Activated CD4-positive, alpha-beta T cell treated with anti-CD3 and anti-CD28 coated beads, Interleukin-10, Interleukin-2, amounts not matched to agents 100 ng/mL and 50 ng/mL, durations not matched to agents 16 hours and 8 hours (primary cell): ENCODE measurements at places on chromosomes 6 and 20.

- DNase-seq = no peak
Measured at GRCh38 chr6:64252256-64252655, 616.7 kb downstream of the PHF3 start.

DNA sequence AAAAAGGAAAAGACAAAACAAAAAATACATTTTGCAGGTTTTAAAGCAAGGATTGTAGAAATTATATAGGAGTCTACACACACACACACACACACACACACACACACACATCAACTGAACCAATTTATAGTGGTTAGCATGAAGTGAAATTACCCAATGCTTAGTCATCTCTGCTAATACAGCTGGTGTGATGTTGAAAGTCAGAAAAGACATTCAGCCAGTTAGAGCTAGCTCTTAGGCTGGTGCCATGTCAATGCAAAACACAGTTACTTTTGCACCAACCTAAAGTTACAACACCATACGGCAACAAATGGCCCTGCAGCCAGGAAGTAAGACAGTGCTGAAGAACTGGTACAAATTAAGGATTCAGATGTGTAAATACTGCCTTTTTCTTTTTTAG, 15.2 kb downstream of the FAM210B start:
- peak; percentile 83 for DNase-seq

DNA sequence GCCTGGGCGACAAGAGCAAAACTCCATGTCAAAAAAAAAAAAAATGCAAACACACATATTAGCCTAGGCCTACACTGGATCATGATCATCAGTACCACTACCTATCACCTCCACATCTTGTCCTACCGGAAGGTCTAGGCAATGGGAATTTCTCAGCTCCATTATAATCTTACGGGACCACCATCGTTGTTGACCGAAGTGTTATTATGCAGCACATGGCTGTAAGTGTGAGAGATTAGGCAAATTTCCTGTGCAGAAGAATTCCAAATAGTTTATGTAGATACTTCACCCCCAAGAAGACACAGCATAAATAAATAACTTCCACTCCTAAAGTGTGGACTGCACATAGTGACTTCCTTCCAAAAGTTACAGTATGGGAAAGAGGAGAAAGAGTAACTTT, 16.8 kb upstream of the KIAA1755 start:
- no peak for DNase-seq

DNA sequence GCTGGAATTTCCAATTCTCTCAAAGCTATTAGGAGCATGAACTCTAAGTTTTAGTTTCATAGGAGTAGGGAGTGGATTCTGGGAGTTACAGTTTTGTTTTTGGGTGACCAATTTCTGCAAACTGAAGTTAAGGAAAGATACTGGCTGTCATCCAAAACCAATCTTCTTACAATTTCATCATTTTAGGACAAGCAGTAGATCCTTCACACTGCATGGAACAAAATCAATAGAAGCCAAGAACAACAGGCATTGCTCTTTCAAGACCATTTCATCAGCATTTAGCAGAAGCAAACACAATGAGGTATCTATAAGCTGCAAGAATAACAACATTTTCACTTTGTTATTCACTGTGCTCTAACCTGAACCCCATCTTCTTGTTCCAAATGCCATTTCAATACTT, 173.0 kb downstream of the GMDS start:
- no peak for DNase-seq

DNA sequence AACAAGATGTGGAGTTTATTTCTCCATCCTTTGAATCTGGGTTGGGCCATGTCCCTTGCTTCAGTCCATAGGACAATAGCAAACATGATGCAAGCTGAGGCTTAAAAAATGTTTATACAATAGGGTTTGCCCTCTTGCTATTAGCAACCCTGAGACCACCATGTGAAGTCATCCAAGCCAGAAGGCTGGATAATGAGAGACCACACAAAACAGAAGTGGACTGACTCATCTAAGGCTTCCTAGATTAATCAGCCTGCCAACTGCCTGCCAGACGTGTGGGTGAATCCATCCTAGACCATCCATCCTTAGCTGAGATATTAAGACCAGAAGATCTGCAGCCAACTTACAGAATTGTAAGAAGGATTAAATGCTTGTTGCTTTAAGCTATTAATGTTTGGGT, 38.1 kb upstream of the ISM1 start:
- DNase-seq = peak; percentile 73

DNA sequence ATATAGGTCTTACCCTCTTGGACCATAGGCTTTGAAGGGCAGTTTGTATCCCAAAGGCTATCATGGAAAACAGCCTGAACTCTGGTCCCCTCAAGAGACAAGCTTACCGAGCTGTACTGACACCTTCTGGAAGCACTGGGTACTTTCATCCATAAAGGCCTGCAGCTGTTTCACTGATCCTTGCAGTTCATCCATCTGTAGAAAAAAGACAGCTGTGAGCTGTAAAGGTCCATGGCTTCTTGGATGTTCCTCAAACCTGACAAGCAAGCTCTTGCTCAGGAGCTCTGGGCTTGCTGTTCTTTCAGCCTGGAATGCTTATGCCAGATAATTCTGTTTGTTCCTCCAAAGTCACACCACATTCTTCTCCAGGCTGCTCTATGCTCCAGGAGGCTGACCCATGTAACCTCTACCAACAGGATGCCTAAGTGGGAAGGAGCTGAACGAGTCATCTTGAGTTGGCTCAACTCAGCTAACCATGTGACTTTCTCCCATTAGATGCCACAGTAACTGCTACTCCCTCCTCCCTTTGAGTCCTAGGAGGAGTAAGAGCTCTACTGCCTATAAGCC, 8.8 kb upstream of the NDRG3 start:
- peak; percentile 61 for DNase-seq

DNA sequence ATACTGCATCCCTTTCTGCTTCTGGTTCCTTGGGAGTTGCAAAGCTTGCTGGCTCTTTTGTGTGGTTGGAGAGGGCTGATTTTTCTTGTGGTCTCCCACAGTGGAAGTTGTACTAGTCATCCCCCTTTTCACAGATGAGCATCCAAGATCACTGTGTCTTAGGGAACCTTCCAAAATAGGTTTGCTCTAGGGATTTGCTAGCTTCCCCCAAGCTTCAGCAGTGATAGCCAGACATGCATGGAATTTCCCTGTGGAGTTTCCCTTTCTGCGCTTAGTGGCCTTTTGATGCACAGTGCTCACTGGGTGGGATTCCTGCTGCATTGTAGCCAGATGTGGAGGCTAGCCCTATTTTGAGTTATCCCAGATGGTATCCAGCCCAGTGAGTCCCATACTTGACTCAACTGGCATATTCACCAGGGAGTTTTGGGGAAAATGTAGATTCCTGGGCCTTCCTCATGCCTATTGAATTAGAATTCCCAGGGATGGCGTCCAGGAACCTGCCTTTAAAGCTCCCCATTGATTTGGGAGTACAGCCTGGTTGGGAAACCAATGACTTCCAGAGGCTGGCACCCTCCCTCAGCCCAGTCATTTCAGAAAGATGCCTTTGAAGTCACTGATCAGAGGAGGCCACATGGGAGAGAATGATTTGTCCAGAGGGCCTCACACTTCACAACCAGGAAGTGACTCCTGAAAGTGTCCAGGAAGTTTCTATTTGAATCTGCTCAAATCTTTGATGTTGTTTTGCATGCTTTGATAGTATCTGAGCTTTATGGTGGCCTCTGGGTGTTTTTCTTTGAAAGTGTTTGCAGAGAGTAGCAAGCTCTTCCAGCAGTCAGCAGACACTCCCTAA, 25.9 kb downstream of the PPARD start:
- DNase-seq = peak; percentile 88

DNA sequence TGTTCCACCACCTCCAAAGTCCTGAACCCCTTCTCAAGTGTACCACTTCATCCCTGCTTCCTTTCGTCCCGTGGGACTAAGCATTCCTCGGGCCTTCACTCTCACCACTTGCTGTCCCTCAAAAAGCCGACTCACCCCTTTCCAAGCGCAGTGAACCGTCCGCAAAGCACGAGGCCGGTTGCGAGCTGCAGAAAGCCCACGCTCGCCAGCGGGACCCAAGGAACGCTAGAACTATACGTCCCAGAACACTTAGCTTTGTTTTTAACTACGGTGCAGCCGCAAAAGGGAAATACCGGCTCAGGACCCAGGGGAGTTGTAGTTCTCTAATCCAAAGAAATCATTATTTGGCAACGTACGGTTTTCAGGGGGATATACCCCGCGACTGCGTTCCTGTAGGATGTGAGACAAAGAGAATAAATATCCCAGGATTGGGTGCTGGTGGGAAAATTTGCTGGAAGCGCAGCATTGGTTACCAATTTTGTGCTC, 416 bp upstream of the POLR1H start:
- peak; percentile 25 for DNase-seq

GRCh38 chr6:53603386-53604116, 58.6 kb upstream of the GCLC start:
- DNase-seq = no peak

DNA sequence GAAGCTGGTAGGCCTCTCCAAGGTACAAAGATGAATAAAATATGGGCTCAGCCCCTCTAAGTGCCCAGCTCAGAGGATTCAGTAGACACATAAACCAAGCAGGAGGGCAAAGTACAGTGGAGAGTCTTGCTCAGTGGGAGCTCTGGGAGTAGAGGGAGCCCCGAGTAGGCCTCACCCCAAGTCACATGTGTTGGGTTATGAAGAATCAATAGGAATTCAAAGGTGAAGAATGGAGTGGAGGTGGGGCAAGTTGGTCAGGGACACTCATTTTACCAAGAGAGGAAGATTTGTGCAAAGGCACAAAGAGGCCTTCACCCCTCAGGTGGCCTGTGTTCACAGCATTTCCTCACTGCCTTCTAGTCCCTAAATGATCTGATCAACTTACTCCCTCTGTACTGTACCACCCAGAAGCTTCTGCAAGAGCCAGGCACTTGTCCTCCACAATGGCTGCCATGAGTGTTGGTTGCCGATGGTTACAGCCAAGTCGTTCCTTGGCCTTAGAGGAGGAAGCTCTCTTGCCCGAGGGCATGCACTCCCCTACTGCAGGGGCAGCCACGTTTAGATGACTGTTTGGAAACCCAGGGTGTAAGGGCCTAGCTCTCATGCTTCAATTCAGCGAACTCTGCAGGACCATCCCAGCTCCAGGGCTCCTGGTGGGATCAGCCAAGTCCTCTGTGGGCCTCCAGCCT, 6.7 kb upstream of the CDKN1A start:
- no peak for DNase-seq

GRCh38 chr6:144317736-144318135, 32.6 kb downstream of the UTRN start:
- no peak for DNase-seq

DNA sequence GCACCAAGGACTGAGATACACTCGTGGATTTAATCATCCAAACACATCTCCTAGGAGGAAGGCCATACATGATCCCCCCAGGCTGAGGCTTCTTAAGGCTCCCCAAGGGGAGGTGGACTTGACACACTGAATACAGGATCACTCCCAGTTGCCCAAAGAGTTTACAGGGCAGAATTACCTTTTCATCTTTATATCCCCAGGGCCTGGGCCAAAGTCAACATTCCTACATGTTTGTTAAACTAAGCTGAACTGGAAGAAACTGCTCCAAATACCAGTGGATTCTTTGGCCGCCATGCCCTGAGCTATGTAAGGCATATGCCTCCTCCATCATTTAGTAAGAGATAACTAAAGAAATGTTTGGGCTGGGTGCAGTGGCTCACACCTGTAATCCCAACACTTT, 22.2 kb upstream of the SERPINB1 start:
- DNase-seq = no peak

- no peak for DNase-seq
Measured at GRCh38 chr6:130128326-130128725, 94.4 kb downstream of the SAMD3 start.

DNA sequence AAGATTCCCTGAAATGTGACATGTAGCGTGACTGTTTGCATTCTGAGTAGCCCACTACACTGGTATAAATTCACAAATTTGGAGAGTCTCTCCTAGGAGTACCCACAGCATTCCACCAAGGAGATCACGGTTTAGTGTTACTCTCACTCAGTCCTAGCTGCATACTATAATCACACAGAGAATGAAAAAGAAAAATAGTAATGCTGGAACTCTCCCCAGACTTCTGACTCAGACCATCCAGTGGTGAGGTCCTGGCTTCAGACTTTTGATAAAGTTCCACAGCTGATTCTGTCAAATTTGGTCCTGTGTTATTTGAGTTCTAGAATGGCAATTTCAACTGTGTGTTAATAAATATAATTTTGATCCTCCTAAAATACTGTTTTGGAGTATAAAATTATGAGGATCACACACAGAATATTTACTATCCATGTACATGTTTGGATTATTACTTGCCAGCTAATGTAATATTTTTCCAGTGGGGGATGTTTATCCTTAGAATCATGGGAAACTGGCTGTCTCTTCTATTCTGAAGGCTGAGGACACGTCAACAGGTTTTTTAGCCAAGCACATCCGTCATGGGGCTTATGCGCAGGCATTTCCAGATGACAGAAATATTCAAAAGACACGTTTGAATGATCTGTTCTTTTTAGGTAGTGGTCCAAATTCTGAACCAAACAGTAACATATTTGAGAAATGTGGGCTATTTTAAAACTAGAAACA, 5.1 kb upstream of the KIAA0408 start:
- no peak for DNase-seq
